ENCODE measurements at places on chromosomes 1 and 21.

- DNase-seq = no peak
Measured at GRCh38 chr1:76012341-76013205, 62.0 kb upstream of the ST6GALNAC3 start.

DNA sequence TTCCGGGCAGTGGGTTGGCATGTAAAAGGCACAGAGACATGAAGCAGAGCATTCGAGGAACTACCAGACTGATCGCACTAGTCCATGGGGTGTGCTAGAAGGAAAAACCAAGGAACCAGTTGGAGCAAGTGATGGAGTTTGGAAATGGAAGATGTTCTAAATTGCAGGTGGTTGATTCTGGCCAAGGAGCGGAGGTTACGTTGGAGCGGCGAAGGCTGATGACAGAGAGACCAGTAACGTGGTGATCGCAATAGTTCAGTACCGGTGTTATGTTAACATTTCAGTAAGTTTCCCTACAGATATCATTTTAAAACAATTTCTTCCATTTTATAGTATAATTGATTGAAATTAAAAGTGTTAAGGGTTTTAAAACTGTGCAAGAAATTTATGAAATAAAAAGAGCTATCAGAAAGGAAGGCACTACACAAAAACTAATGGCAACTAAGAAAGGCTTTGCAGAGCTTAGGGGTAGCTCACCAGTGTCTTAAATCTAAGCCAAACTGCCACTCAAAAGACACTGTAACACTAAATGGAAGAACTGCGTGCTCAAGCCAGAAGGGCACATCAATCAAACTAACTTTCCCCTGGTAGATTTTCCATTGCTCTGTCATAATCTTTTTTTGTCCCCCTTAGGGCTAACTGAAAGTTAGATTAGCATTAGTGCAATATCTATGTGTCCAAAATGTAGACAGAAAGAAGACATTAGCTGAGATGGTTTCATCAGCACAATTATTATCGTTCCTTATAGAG, 11.3 kb upstream of the HEATR1 start:
- no peak for DNase-seq

GRCh38 chr1:109634771-109635750, 15.4 kb downstream of the AMPD2 start:
- no peak for DNase-seq

- peak; percentile 86 for DNase-seq
Measured at GRCh38 chr1:5745800-5746610, 246.2 kb downstream of the NPHP4 start.

- no peak for DNase-seq
Measured at GRCh38 chr1:160522622-160523345, at the start of gene SLAMF6. Gene SLAMF6 (minus strand): TSS chr1:160523255. CDS start chr1:160523192, 63 bp downstream.

- DNase-seq = no peak
Measured at GRCh38 chr1:239823852-239824251, 267.8 kb upstream of the FMN2 start.

DNA sequence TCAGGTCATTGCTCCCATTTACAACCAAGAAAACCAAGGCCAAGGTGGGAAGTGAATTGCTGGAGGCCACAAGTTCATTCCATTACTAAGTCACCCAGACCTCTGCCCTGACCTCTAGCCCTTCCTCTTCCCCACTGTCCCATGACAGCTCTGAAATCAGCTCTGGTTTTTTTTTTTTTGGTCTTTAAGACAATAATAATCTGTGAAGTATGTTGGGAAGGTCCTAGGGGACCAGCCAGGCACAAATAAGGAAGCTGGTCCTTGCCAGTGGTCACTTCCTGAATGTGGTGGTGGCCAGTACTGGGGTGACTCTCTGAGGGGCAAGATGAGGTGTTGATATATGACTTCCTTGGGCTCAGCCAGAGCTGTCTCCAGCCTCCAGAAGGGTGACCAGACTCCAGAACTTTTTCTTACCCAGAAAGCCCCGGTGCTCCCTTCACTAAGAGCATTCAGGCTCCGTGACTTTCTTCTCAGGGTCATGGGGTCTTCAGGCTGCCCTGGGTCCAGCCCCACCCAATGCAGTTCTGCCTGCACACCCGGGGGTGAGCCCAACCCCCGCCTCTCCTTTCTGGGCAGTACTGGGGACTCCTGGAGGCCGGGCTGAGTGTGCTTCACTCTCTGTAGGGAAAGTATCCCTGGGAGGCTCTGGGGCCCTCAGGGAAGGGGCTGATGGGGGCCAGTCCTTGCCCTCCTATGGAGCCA, 159.6 kb downstream of the PTPRU start:
- DNase-seq = no peak

DNA sequence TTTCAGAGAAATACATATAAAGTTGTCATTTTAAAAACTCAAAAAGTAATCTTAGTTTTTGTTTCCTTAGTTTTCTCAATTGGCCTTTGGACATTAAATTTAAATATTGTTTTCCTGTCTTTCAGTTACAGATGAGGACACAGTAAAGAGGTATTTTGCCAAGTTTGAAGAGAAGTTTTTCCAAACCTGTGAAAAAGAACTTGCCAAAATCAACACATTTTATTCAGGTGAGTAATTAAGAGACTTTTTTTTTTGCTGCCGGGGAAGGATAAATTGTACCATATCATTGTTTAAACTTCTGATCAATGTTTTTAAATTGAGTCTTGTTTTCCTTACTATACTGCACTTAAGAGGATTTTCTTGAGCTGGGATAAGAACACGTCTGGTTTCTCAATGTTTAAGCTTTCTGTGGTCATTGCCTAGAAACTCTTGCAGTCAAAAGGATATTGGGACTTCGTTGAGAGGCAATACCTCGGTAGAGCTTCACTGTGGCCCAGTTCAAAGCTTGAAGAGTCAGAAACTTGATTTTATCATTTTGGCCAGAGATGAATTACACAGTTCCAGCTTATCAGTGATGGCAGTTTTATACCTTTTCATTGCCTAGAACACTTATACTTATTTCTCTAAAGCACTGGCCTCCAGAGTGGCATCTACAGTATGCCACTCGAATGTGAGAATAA, 124.9 kb upstream of the KIAA1614 start:
- DNase-seq = no peak

GRCh38 chr1:6419397-6419803, 319 bp downstream of the HES2 start:
- peak; percentile 70 for DNase-seq

GRCh38 chr1:236063919-236064673, 794 bp downstream of the NID1 start:
- peak; percentile 40 for DNase-seq

DNA sequence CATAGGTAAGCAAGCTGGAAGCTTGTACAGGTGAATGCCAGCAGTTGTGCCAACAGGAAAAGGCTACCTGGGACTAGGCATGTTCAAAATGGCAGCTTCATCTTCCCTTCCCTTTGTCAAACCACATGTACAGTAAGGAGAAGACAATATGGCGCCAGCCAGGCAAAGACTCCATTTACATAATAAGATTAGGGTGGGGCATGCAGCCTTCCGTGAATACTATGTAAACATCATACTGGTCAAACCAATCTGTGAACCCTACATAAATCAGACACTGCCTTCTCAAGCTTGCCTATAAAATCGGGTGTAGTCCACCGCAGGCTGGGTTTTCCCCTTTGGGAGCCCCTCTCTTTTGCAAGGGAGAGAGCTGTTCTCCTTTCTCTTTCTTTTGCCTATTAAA, 24.6 kb downstream of the ATF3 start:
- DNase-seq = no peak

DNA sequence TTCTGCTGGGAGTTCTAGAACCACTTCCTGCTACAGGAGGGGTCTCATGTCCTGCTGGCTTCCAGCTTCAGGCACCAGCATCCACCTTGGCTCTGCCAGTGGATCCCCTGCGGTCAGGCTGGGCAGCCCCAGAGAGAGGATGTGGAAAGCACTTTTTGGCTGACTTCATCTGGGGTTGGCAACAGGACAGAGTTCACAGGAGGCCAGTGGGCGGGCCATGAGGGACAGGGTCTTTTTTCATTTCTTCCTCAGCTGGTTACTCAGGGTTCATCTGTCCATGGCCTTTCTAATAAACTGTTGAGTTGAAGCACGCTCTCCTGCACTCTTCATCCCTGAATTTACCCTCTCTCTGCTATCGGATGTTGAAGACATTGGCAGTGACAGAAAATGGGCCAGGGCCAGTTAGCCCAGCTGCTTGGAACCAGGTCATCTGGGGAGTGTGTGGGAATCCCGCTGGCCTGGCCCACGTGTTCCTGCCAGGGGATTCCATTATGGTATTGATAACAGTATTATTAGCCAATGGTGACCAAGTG, 45.2 kb downstream of the RPS6KA1 start:
- DNase-seq = no peak

GRCh38 chr21:36847189-36847588, 119.3 kb downstream of the HLCS start:
- no peak for DNase-seq

DNA sequence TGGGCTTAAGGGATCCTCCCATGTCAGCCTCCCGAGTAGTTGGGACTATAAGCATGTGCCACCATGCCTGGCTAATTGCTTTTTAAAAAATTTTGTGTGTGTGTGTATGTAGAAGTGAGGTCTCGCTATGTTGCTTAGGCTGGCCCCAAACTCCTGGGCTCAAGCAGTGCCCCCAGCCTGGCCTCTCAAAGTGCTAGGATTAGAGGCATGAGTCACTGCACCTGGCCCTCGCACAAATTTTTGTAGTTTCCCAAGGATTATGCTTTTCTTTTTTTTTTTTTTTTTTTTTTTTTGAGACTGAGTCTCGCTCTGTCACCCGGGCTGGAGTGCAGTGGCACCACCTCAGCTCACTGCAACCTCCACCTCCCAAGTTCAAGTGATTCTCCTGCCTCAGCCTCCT, 144.4 kb upstream of the HNRNPU start:
- no peak for DNase-seq

DNA sequence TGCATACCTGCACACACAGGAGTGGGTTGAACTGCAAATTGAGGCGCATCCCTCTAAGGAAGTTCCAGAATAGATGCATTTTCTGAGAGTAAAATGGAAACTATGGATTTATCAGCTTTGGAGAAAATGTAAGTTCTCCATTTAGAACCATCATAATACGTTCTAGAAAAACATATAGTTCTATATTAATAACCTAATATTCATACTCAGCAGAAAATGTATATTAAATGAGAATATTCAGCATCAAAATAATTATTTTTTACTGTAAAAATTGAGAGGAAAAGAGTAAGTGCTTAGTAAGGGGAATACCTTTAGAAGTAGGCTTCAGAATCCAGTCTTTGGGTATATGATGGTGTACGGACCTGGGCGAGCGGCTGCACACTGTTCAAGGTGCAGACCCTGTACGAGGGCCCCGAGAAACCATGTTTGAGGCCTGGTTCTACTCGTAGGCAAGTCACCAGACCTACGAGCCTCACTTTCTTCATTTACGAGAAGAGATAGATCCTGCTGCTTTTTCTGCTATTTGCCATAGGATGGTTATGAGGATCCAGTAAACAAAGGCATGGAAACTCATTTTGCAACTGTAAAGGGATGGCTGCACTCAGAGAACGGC, 6.8 kb downstream of the CD247 start:
- no peak for DNase-seq

GRCh38 chr1:9058465-9058864, 11.0 kb downstream of the SLC2A5 start:
- DNase-seq = no peak

GRCh38 chr1:231106347-231106746, 55.5 kb upstream of the TRIM67 start:
- DNase-seq = no peak

DNA sequence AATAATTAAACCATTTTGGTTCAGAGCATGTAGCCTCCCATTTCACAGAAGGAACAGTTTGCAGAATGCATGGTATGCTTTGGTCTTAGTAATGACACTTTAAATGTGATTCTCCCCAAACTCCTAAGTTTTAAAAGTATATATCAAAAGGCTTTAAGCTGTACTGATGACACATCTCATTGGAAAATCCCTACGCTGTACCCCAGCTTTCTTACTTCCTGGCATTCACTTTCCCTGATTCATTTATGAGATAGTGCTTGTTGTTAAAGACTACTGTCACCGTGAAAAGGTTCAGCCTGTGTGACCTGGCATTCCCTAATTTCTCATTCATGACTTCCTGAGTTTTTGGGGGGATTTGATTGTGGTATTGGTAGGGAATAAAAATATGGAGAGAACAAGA, 53.4 kb downstream of the MPZL1 start:
- no peak for DNase-seq

- DNase-seq = no peak
Measured at GRCh38 chr1:90973897-90974798, 47.7 kb downstream of the ZNF644 start.

- no peak for DNase-seq
Measured at GRCh38 chr1:225883616-225884265, 1.6 kb upstream of the TMEM63A start.

- no peak for DNase-seq
Measured at GRCh38 chr1:53326598-53327181, 1.2 kb downstream of the LRP8 start.

- DNase-seq = no peak
Measured at GRCh38 chr1:26779098-26779668, 8.6 kb upstream of the PIGV start.

GRCh38 chr21:35932232-35932911, 128.0 kb downstream of the SETD4 start:
- DNase-seq = no peak

- no peak for DNase-seq
Measured at GRCh38 chr1:218209351-218209861, 75.7 kb upstream of the RRP15 start.

DNA sequence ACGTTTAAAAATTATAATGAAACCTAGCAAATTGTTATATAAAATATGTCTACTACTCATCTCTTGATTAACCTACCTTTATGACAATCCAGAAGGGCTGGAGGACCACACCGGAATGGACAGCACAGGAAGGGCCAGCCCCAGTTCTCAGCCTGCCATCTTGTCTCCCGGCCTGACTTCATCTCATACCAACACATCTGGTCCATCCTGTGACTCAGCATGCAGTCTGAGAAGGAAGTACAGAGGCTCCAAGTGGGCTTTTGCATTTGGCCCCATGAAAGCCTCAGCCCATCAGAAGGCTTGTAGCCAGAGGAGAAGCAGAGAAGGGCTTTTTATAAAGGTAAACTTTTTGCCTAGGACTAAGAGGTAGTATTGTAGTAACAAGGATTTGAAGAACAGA, 436.6 kb downstream of the MRPL39 start:
- no peak for DNase-seq

DNA sequence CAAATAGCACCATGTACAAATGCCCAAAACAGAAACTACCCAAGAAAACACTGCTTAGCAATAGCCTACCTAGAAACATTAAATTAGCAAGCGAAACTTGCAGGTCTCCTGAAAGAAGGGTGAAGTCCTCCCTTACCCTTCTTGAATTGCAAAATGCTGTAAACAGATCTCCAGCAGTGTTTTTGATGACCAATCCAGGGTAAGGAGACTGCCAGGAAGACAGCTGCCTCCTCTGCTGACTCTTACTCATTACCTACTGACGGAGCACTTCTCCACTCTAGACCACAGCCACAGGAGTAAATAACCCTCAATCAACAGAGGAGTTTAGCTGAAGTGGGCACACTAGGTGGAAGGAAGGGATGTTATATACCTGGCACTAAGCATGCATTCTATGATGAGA, 32.2 kb upstream of the GADD45A start:
- DNase-seq = no peak

Measured in WTC11 (cell line).